ENCODE measurements at places on chromosomes 13 and 19.
A peak's percentile ranks its signal among the peaks of the same experiment; 100 is the strongest.

GRCh38 chr13:33347861-33348260 is 62.3 kb upstream of the STARD13 start:
- DNase-seq, result no peak

DNA sequence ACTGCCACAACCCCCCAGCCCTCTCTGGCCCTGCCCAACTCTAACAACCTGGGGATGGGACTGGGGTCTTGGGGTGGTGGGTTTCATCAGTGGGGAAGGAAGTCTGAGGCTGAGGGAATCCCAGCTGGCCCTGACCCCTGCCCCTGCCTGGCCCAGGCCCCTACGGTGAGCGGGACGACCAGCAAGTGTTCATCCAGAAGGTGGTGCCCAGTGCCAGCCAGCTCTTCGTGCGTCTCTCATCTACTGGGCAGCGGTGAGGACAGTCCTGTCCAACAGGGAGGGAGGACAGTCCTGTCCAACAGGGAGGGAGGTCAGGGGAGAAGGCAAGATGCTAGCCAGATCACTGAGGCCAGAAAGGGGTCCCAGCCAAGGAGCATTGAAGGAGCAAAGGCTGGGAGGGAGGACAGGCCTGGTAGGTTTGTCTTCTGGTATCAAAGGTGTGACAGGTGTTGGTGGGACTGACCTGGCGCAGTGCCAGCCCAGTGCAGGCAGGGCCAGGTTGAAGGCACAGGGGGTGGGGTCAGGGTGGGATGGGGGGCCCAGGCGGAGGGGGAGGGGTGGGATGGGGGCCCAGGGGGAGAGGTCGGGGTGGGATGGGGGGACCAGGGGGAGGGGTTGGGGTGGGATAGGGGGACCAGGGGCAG is 12.1 kb upstream of the LTBP4 start:
- no peak for DNase-seq

- peak; percentile 98 for DNase-seq
Observed at GRCh38 chr19:21835810-21836444, at the start of gene ZNF43. Gene ZNF43, minus strand, starts transcription at chr19:21836182. Its CDS starts 144 bp downstream, at chr19:21836038.

DNA sequence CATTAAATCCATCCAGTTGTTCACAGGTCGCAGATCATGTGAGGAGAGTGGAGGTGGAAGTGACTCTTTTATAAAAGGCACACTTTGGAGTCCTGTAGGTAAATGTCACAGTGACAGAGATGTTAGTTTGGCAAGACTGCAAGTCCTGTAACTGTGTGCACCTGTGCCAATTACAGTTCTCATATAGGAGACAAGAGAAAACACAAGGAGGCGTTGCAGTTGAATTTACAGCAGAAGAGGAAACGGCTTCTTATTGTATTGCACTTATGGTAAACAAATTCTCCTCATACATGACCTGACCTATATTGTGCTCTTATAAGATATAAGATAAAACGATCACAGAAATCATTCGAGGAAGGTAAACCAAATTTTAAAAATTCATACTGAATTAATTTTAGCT is 732.8 kb upstream of the SLC10A2 start:
- no peak for DNase-seq

GRCh38 chr19:29662604-29663404 is 2.5 kb upstream of the PLEKHF1 start:
- DNase-seq, result peak; percentile 68

DNA sequence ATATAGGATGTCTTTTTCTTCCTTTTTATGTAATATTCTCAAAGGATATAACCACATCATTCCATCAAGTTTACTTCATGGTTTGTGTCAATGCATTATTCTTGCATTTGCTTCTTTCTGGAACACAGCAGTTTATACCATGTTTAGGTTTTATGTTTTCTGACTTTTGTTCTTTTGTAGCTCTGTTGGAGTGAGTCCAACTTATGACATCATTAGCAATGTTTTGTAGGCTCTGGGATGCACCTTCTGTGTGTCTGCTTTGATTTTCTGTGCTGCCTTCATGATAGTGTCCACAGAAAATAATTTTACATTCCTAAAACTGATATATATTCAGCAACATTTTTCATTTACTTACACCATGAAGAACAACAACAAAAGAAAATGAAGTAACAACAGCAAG is 68.9 kb downstream of the SHISA2 start:
- DNase-seq, result no peak

- DNase-seq, result no peak
Observed at GRCh38 chr13:97261254-97262005, 39.3 kb downstream of the MBNL2 start.

DNA sequence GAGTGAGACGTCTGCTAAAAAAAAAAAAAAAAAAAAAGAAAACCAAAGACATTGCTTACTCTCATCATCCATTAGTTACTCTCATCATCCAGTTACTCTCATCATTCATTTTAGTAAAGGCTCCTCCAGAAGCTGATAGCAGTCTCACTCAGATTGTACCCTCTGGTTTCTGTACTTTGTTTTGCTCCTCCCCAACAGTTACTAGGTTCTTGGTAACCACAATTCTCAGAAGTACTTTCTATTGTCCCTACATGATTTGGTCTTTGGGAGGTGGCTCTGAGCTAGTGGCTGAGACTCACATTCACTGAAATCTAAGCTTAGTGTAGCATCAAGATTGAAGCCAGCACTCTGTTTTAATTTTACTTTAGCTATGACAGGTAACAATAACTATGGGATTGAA is 14.3 kb downstream of the ERICH4 start:
- no peak for DNase-seq

DNA sequence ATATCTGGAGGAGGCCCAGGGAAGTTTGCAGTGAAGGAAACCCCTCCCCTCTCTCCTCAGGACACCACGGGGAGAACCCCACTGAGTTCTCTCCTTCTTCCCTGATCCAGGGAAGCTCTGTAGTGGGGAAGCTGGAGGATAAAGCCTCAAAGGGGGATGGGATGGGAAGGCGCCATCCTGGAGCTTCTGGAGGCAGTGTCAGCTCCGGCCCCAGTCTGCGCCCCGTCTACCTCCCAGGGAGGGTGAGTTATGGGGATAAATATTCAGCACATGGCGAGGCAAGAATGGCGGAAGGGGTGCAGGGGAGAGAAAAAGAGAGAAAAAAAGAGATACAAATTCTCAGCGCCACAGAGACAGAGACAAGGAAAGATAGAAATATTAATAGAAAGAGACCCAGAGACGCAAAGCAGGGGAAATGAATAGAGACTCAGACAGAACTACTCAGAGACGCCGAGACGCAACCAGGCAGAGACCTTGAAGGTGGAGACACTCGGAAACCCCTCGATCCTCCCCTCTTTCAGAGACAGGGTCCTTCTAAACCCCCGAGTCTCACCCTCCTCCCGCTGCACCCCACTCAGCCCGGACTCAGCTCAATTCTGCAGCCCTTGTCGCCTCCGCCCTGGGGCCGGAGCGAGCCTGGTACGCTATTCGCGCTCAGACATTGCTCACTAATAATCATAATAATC is 23.6 kb downstream of the OLFM2 start:
- DNase-seq, result no peak

DNA sequence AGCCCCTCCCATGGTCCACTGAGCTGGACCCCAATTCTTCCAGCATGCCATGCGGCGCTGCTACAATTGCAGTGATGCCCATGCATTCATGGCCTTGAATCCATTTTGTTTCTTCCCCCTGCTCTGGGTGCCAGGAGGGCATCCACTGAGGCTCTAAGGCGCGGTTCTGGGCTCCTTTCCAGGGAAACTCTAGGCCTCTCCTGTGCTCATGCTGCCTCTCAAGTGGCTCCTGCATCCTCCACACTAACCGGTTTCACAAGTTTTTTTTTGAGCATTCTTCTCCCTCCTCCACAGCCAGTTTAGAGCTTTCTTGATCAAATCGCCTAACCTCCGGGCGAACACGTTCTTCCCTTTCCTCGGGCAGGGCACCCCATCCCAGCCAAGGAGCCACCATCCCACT is 69.1 kb upstream of the FLT1 start:
- DNase-seq, result no peak

Data from heart left ventricle (tissue), 16 donors.